Ascending aorta (tissue), 2 donors: ENCODE measurements at places on chromosomes 4 and X. TPM values are rescaled to one million over a fixed set of nuclear protein-coding genes. Genes with fewer than 3 reads are reported as not detected.

Gene LYAR
- 4.7 TPM for total RNA-seq

Gene MSX1
- total RNA-seq = 26.0 TPM

Gene TRIM2
- 33.3 TPM for total RNA-seq

Gene HDX
- total RNA-seq = 5.3 TPM

Gene ZMAT1
- 0.96 TPM for total RNA-seq

Gene STATH
- not detected for total RNA-seq

Gene CAMK2D
- 23.8 TPM for total RNA-seq

Gene CXCR3
- total RNA-seq = not detected

Gene CHRDL1
- 43.5 TPM for total RNA-seq

Gene CEP44
- 5.7 TPM for total RNA-seq

DNA sequence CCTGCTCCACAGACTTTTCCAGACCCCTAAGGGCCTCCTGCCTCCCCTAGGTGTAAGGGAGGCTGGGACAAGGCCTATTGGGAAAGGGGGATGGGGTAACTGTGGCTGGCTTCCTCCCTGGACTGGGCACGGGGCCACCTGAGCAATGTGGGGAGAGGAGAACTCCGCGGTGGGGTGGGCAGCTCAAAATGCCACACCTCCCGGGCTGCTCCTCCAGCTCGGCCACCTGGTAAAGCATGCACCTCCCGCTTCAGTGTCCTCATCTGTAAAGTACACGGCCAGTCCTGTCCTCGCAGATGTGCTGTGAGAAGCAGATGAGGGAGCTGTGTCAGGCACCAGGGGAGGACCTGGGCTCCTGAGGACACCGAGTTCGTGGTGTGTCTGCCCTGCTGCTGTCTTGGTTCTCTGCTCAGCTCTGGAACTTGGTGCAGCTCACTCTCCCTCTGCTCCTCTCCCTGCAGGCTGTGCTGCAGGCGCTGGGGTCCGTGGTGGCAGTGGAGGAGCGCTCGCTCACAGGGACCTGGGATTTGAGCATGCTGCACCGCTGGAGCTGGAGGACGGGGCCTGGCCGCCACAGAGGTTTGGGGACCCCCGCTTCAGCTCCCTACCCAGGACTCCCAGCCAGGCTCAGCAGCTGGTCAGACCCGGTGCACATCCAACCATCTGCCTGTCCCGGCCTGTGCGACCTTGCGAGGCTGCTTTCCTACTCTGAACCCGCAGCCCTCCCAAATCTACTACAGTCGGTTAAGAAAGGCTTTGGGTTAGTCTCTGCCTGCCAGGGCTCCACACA is 20.8 kb upstream of the MRFAP1 start:
- DNase-seq = no peak

GRCh38 chr4:61938250-61938846 is 738.2 kb downstream of the ADGRL3 start:
- no peak for DNase-seq

- DNase-seq = peak; percentile 85
Measured at GRCh38 chrX:153499876-153500275, 5.1 kb downstream of the BGN start.

GRCh38 chrX:19334945-19335626 is 8.6 kb upstream of the PDHA1 start:
- no peak for DNase-seq

DNA sequence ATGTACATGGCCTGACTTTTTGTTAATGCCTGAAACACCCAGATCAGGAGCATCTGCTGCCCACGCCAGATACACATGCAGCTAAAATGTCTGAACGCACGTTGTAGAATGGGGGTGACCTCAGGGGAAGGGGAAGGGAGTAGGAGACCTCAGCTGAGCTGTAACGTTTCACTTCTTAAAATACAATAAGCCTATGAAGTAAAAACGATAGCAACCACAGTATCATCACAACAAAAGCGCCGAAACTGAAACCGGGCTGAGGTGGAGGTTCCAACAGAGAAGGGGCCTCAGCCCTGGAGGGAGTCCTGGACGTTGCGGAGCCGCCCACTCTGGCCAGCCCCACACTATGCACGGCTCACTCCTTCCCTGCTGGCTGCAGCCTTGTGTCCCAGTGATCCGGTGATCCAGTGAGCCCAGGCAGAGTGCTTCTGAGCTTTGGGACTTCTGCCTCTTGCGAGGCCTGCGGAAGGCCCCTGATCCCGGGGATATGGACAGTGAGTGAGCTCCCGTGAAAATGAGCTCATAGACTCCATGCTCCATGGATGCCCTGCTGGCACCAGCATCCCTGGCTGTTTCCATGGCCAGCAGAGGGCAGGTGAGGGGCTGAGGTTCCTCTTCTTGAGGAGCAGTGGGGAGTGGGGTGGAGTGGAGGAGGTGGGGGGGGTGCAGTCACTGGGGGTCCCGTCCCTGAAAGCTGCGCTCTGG is 52.0 kb downstream of the HMX1 start:
- DNase-seq = no peak

GRCh38 chrX:46165411-46165810 is 379.8 kb downstream of the ZNF674 start:
- no peak for DNase-seq

GRCh38 chr4:111934314-111934713 is 210.9 kb upstream of the FAM241A start:
- DNase-seq = no peak

GRCh38 chr4:184740980-184741391 is 7.1 kb upstream of the CENPU start:
- no peak for DNase-seq

- no peak for DNase-seq
Measured at GRCh38 chrX:3167771-3168170, 126.5 kb downstream of the ARSF start.

- no peak for DNase-seq
Measured at GRCh38 chrX:41352329-41352838, 18.4 kb downstream of the DDX3X start.

- DNase-seq = no peak
Measured at GRCh38 chr4:103098756-103099440, 736 bp downstream of the BDH2 start.

GRCh38 chrX:35289952-35290351 is 347.4 kb downstream of the FAM47B start:
- DNase-seq = no peak

DNA sequence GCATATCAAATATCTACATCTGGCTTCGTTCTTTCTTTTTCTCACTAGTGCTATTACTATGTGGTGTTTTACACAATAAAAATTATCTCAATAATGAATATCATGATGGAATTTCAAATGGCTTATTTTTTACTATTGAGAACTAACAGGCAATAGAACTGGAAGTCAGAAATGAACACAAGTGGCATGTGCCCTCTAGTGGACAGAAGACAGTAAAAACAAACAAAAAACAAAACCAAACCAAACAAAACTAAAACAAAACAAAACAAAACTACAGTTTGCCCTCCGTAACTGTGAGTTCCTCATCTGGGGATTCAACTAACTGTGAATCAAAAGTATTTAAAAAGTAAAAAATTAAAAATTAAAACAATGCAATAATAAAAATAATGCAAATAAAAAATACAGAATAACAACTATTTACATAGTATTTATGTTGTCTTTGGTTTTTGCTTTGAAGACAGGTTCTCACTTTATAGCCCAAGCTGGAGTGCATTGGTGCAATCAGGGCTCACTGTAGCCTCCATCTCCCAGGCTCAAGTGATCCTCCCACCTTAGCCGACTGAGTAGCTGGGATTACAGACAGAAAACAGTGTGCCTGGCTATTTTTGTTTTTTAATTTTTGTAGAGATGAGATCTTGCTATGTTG is 195.6 kb upstream of the TACR3 start:
- DNase-seq = no peak

DNA sequence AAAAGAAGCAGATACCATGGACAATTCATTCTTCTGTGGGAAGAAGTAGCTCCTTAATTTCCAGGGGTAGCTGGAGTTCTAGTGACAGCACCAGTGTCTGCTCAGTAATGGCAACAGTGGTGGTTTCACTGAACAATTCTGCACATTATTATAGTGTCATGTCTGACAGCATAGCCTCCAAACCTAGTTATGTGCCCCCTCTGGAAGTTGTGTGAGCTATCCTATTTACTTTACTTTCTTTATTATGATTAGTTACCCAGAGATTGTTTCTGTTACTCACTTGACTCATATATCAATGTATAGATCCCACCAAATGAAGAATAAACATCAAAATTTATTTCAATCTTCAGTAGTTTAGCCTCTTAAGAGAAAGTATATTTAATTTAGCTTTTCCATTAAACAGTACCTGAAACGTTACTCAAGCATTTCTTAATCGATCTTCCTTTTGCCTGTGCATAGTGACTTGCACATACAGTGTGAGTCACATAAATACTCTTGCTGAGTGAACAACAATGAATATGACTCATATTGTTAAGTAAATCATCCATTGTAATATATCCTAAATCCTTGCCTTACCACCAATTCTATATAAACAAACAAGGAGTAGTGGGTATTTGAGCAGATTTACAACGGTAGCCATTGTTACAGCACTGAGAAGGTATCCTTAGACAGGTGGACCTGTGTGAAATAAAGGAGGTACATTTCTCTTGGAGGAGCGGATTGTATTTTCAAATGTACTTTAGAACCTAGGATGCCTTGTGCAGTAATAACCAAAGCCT is 534.7 kb downstream of the ANKRD50 start:
- no peak for DNase-seq

DNA sequence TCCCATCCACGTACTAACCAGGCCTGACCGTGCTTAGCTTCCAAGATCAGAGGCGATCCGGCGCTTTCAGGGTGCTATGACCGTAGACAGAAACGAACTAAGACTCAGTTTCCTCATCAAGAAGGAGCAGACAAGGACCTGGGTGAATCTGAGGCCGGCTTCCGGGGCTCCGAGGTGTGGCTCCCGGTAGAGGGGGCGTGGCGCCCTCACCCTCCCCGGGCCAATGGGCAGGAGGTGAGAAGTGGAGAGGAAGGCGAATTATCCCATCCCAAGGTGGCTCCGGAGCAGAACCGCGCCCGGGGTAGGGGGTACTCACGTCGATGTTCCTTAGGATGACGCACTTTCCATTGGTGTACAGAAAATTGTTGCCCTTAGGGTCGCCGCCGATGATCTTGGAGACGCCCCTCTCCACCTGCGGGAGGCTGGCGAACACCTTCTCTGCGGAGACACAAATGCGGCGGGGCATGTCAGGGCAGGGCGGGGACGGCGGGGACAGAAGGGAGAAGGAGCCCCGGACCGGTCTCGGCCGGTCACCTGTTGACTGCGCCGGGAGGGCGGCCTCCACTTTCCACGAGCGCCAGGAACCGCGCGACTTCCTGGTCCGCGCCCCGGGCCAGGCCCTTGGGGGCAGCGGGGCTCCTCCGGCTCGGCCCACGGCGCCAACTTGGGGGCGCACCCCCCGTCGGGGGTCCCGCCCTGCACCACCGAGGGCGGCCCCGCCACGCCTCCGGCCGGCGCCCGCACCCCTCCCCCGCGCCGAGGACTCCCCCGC is 616 bp downstream of the WDR1 start:
- no peak for DNase-seq

GRCh38 chr4:78168029-78168428 is 110.9 kb downstream of the FRAS1 start:
- no peak for DNase-seq

GRCh38 chr4:150680651-150681050 is 98.7 kb downstream of the MAB21L2 start:
- no peak for DNase-seq

DNA sequence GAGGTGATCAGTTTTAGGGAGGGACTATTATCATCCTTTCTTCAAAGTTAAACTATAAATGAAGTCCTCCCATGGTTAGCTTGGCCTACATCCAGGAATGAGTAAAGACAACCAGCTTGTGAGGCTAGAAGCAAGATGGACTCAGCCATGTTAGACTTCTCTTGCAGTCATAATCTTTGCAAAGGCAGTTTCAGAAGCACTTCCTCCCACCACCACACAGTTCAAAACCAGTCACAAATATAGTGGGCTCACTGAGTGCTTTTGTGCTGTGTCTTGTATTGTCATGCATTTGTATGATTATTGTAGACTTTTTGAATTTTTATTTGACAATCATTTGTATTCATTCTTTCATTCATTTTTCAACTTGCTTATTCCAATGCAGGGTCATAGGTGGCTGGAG is 204.5 kb downstream of the ZNF674 start:
- no peak for DNase-seq

DNA sequence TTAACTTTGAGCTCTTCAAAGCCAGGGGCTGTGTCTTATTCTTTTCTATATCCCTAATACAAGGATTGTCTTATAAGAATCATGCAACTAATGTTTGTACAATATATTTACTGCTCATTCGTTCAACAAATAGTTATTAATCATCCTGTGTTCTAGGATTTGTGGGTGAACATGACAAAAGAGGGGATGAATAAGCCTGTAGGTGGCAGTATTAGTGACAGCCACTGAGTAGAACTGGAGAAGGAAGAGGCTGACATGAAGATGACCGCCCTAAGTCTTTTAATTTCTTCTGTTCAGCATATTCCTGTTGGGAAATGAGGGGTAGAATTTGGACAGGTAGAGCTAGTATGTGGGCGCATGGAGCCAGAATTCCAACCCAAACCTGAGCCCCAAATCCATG is 11.9 kb upstream of the LINC00632 start:
- DNase-seq = no peak

DNA sequence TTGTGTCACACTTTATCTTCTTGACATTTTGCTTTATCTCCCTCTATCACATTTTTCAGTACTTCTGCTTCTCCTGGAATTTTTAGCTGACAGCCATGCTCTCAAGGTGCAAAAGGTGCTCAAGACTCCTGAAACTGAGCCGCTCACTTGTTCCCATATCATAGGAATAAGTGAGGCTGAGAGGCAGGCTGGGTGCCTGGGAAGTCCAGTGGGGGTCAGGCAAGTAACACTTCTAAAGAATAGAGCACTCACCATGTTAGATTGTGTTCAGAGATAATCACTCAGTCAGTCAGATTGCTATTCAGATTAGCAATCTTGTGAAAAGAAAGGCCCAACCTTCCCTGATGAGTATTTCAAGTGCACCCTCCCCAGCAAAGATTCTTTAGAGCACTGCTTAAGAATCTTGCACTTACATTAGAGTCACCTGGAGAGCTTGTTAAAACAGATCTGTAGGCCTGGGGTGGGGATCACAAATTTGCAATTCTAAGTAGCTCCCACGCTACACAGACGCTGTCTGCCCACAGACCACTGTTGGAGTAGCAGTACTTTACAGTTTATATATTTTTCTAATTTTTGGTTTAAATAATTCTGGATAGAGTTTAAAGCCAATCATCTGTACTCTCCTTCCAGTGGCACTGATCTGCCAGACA is 23.1 kb upstream of the LRAT start:
- DNase-seq = no peak

- DNase-seq = no peak
Measured at GRCh38 chr4:3656416-3657356, 109.5 kb upstream of the ADRA2C start.
